CD4-positive, alpha-beta T cell treated with Interleukin-10 for 1 hour (primary cell): ENCODE measurements at places on chromosomes 4 and X.

DNA sequence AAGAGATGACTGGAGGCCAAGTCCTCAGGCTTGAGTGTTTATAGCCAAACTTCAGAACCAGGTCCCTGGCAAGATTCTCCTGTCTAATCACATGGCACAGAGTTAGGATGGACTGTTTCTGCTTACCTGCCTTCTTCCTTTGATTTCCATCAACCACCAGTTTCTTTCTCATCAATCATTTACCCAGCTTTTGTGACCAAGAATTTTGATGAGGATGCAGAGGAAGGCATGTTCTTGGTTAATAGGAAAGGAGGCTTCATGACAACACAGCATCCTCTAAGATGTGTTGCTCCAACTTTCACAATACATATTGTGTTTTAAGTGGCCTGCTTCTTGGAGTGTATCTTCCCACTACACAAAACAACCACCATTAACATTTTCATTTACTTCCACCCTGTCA is 65.3 kb downstream of the NFKB1 start:
- DNase-seq = no peak

DNA sequence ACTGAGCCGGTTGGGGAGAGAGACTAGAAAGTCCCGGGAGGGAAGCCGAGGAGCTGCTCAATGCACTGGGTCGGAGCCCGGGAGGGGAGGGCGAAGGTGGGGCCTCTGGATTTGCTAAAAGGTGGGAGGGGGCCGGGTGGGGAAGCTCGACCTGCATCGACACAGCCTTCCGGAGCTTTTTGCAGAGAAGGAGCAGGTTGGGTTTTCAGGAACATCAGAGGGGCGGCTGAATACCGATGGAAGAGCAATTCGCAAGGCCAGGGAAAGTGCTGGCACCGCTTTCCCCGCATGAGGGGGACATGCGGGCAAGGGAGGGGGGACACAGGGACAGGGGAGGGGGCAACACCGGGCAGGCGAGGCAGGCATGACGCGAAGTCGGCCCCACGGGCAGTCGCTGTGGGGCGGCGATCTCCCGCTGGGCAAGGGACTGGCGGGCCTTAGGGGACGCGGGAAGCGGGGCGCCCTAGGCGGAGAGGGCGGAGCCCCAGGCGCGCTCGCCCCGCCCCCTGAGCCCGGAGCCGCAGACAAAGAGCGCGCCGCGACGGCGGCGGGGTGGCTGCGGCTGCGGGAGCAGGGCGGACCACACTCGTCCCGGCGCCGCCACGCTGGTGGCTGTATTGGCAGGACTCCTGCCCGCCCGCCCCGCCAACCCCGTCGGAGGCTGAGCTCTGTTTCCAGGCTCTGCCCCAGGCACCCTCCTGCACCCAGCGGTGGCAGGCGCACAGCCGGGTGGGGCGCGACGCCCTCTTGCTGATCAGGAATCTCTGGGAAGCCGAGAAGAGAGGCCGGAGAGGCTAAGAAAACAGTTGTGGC is 11.6 kb downstream of the PDZD4 start:
- peak; percentile 59 for DNase-seq

DNA sequence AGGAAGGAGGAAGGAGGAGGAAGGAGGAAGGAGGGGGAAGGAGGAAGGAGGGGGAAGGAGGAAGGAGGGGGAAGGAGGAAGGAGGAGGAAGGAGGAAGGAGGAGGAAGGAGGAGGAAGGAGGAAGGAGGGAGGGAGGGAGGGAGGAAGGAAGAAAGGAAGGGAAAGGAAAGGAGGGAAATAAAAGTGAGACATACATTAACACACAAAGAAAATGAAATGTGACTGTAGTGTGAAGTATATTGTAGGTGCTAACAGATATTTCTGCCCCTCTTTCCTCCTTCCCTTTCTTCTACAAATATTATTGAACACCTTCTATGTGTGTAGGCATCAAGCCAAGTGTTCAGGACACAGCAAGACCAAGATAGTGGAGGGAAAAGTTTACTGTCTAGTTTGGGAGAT is 26.4 kb upstream of the PROM1 start:
- DNase-seq = no peak

DNA sequence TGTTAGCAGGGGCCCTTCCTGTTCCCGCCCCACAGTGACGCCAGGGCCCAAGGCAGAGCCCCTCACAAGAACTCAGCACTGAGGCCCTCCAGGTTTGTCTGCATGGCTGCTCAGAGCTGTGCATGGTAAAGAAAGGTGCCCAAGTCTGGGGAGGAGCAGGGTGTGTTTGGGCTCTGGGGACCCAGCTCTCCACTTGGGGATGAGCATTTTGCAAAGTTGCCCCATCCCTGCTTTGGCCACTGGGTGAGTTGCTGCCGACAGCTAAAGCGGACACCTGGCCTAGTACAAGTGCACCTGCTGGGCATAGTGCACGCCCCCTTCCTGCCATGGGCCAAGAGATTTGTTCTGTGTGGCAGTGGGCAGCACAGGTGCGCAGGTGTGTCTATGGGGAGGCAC is 2.0 kb upstream of the MXD4 start:
- no peak for DNase-seq

DNA sequence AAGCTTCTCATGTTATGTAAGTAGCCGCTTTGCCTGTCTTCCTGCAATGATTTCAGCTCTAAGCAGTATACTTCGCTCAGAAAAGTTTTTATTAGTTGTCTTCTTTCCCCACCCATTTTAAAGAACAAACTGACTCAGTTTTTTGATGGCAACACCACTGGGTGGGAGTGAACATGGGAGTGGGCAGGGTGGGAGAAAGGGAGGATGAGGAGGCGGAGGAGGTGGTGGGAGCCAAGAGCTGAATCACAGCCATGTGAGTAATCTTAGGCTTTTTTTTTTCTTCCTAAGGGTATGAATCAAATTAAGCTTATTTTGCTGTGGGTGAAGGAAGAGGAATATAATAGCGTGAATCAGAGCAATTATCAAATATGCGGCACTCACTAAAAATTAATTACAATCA is 574.3 kb upstream of the DIPK2B start:
- no peak for DNase-seq

DNA sequence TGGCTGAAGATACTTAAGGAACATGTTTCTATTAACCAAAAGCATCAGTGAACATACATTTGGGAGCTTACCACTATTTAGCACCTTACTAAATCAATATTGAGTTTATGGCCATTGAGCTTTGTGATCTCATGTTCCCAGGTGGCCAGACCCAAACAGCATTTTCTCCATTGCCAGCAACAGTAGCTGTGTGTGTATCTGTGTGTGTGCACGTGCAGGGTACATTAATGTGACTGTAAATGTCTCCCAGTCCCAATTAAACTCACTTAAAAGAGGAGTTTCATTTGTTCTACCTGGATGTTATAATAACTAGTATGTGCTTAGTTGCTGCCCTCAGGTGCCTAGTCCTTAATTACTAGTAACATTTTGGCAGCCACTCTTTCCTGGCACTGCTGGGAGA is 282.4 kb downstream of the NR3C2 start:
- no peak for DNase-seq

- DNase-seq = no peak
Observed at GRCh38 chrX:31323658-31324057, 251.8 kb upstream of the FTHL17 start.

- DNase-seq = no peak
Observed at GRCh38 chr4:114237997-114238396, 258.6 kb upstream of the ARSJ start.

- DNase-seq = no peak
Observed at GRCh38 chr4:1717129-1718094, 3.7 kb downstream of the TMEM129 start.

- DNase-seq = no peak
Observed at GRCh38 chr4:52641854-52642563, 17.1 kb downstream of the USP46 start.

DNA sequence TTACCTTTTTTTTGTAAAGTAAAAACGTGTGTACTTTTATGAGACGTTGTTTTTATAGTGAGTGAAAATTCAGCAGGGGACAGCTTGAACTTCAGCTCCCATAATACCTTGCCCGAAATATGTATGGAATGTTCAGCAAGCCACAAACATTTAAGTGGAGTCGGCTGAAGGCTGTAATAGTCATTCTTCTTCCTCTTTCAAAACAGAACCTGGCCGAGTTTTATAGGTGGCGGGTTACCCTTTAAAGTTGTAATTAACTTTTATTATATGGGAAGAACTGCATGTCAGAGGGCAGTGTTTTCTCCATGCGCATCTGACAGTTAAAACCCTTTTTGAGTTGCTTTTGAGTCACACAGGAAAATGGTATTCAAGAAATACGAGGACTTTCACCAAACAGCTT is 50.7 kb downstream of the CLDN34 start:
- no peak for DNase-seq

DNA sequence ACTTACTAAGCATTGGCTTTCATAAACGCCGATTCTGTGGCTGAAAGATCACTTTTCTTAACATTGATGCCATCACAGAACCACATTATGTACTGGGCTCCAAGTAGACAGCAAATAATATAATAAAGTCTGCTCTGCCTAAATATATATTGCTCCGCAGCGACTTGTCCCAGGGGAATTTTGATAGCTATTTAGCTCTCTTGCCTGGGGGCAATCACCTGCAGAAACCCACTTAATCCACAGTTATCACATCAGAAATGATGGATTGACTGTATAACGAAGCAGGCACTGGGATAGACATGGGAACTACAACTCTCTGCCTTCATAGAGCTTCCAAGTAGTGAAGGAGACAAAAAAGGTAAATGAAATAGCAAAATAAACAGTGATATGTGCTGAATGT is 48.0 kb upstream of the MYOZ2 start:
- DNase-seq = no peak

DNA sequence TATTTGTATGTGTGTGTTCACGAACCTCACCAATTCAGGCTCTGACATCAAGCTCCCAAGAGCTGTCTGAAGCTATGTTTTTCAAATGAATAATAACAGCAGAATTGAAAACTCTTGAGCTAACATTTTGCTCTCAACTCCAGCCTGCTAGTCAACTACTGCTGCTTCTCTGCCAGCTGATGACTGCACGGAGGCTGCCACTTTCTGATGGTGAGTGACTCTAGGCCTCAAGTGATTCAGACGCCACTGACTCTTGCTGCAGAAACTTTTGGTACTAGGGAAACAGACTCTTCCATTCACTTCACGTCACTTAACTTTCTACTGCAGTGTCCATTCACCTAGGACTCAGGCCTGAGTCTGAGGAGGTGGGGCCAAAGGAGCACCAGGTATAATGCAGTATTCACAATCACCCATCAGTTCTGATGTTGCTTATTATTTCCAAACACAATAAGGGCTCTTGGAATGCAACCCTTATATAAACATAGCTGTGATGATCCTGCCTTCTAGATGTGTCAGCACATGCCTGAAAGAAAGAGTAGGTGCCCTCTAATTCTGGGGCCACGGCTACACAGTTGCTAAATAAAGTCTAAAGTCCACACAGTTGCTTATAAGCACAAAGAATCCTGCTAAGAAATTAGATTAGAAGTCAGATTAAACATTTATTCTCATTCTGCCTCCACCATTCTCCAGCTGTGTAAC is 16.0 kb downstream of the PRDM8 start:
- no peak for DNase-seq

DNA sequence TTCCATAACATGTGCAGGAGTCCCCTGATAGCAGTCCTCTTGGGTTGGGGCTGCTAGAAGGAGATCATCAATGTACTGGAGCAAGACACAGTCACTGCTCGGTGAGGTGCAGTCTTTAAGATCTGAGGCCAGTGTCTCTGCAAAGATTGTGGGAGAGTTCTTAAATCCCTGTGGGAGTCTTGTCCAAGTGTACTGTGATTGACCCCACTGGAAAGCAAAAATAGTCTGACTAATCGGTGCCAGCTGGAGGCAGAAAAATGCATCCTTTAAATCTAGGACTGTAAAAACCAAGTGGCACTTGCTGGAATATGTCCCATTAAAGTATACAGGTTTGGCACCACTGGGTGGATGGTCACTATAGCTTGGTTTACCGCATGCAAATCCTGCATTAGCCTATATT is 31.1 kb downstream of the SULT1E1 start:
- DNase-seq = no peak

GRCh38 chr4:152155070-152155469 is 380.8 kb downstream of the FBXW7 start:
- DNase-seq = no peak

- no peak for DNase-seq
Observed at GRCh38 chrX:153525451-153525850, 8.0 kb downstream of the ATP2B3 start.

DNA sequence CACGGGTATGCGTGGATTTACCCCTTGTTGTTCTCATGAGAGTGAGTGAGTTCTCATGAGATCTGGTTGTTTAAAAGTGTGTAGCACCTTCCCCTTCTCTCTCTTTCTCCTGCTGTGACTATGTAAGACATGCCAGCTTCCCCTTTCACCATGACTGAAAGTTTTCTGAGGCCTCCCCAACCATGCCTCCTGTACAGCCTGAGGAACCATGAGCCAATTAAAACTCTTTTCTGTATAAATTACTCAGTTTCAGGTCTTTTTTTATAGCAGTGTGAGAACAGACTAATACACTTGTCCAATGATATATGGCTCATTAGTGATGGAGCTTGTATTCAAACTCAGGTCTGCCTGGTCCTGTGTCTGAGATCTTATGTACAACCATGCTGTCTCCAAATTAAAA is 28.5 kb upstream of the RTL3 start:
- DNase-seq = no peak

DNA sequence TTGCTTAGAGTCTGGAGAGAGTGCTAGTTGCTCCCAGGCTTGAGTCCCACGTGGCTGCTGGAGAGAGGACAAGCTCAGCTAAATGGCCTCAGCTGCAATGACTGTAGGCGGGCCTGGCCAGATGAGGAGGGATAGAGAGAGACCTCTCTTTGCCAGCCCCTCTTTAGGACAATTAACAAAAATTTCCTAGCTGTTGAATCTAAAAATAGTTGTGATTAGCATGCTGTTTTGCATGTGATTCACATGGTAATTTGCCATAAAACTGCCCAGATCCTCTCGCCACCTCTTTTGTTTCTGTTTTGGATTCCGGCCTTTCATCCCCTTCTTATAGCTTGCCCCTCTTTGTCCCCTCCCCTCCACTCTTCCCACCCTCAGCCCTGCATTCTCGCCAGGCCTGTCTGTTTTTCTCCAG is 28.9 kb upstream of the PRPS1 start:
- no peak for DNase-seq

DNA sequence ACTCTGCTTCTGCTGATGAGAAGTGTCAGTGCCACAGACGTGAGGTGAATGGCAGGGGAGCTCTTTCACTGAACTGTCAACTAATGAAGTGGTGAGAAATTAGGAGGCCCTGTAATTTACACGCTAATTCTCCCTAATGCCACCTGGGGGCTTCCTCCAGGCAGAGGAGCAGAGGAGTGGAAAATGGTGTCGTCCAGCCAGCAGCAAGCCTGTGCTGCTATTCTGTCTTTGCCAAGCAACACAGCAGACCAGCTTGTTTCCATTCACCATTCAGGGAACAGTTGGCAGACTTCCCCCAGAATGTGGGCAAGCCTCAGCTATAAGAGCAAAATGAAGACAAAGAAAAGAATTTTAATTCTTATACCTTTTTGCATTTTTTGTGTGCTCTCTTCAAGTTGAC is 245.2 kb upstream of the TET2 start:
- DNase-seq = no peak

GRCh38 chr4:18881556-18881955 is 860.0 kb upstream of the LCORL start:
- no peak for DNase-seq
